ENCODE measurements at places on chromosomes 11 and 22.

DNA sequence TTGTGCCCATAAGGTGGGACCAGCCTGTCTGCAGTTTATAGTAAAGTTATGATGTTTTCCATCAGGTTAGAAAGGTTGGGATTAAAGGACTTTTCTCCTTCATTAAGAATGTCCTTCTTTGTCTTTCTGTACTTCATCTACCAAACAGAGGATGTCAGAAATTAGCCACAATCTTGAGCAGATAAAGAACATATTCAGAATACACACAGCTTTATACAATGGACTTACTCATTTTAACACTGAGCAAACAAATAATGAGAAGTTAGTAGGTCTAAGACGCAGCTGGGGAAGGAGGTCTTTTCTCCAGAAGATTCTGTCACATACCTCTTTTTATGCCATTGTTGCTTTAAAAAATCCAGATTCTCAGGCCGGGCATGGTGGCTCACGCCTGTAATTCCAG, 57.0 kb upstream of the CYP2D6 start:
- DNase-seq: no peak

DNA sequence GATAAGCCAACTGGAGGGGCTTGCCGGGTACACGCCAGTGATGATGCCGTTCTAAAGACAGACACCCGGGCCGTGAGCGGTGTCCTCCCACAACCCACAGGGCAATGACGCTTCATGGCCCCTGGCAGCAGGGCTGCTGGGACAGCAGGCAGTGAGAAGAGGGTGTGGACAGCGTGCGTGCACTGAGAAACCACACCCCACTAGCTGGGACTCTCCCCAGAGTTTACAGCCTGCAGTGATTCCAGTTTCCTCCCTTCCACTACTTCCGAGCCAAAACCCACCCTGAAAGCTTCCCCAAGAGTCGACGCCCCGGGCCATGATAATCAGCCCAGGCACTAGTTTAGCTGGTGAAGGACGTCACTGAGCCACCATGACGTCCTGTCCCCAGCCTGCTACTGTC, 29.2 kb downstream of the CPT1A start:
- no peak for DNase-seq

- no peak for DNase-seq
Measured at GRCh38 chr11:83092488-83093384, 21.0 kb upstream of the RAB30 start.

- DNase-seq: peak; percentile 48
Measured at GRCh38 chr11:79119491-79120284, 321.1 kb downstream of the TENM4 start.

DNA sequence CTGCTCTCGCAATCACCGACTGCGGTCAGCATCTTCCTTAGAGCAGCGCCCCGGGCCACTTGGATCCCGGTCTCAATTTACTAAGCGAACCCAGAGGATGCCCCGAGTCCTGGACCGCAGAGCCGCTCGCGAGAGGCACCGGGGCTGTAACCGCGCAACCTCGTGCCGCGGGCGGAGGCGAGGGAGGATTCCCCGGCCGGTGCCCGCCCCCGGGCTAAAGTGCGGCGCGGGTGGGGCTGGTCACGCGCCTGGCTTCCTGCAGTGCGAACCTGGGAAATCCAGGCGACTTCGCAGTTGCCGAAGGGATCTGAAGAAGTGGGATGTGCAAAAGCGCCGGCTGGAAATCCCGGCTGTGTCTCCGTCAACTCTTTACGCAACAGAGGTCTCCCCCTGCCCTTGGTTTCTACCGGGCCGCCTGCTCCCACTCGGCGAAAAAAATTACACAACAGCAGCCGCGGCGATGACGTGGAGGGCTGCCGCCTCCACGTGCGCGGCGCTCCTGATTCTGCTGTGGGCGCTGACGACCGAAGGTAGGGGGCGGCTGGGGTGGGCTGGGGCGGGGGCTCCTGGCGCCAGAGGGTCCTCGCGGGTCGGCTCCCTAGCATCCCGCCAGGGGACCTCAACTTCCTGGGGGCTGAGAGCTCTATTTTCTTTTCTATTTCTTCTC, at the start of gene NCR3LG1:
TSS of gene NCR3LG1 (plus strand) at position 291 of the 667 bp plus-strand sequence. CDS start at position 461, 170 bp downstream.
- no peak for DNase-seq

DNA sequence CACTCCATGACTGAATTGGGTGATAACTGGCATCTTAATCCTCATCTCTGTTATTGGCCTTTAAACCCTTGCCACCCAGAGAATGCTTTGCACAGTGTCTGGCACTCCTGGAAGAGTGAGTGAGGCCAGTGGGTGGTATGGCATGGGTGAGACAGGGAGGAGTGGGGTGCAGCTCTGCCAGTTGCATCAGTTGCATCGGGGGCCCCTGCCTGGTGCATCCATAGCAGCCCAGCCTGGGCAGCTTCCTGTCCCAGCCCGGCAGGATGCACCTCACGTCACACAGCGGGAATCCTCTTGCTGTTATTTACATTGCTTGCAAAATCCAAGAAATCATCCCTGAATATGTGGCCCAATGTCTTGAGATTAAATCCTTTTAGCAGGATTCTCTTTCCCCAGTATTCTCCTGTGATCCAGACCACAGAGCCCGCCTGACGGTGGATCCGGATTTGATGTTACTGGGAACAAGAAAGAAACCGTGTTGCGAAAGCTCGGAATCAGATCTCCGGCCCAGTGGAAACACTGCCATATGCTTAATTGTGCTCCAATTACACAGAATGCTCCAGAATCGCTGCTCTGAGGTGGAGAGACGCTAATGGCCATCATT, 37.6 kb upstream of the MN1 start:
- DNase-seq: no peak

Measured in urothelium cell line (cell line).